ENCODE measurements at places on chromosomes 5 and 9. TPM values are rescaled to one million over a fixed set of nuclear protein-coding genes. Genes with fewer than 3 reads are reported as not detected.

Gene SLC36A2
- total RNA-seq = not detected

Gene HMCN2
- total RNA-seq = not detected

Gene GOLGA1
- 12.7 TPM for total RNA-seq

Gene ANKRD34B
- not detected for total RNA-seq

Gene TSSK1B
- 0.57 TPM for total RNA-seq

Gene CETN3
- total RNA-seq = 10.3 TPM

Gene DMAC1
- 4.4 TPM for total RNA-seq

Gene NSG2
- total RNA-seq = not detected

Gene ST8SIA4
- 3.0 TPM for total RNA-seq

Gene TYRP1
- total RNA-seq = 13.8 TPM

Gene ZNG1F
- 5.6 TPM for total RNA-seq

Gene STPG3
- total RNA-seq = not detected

Gene PDGFRB
- 114 TPM for total RNA-seq

Gene MEGF10
- total RNA-seq = 4.2 TPM

Gene FOXD4L4
- 0.14 TPM for total RNA-seq

Gene ACSL6
- total RNA-seq = not detected

Gene RFK
- 16.9 TPM for total RNA-seq

Gene MLANA
- not detected for total RNA-seq

Gene SCGB3A2
- not detected for total RNA-seq

Gene N4BP3
- total RNA-seq = 0.43 TPM

Gene SLC45A2
- total RNA-seq = not detected

All from placental pericyte (primary cell).